Ovary (tissue), 10 donors: ENCODE measurements at places on chromosomes 2 and 18.

DNA sequence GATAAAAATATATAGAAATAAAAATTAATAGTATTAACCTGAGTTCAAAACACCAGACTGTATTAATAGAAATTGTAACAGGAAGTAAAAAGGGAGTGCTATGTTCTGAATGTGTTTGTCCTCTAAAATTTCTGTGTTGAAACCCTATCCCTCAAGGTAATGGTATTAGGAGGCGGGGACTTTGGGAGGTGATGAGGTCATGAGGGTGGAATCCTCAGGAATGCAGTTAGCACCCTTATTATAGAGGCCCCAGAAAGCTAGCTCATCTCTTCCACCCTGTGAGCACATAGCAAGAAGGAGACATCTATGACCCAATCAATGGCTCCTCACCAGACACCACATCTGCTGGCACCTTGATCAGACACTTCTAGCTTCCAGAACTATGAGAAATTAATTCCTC lies 124.5 kb downstream of the CMPK2 start:
- DNase-seq, result no peak

- no peak for DNase-seq
Measured at GRCh38 chr2:155905657-155906056, 426.9 kb downstream of the NR4A2 start.

- DNase-seq, result no peak
Measured at GRCh38 chr2:207847807-207848544, 78.3 kb upstream of the FZD5 start.

- no peak for DNase-seq
Measured at GRCh38 chr2:201933792-201934237, 99.8 kb upstream of the FZD7 start.

DNA sequence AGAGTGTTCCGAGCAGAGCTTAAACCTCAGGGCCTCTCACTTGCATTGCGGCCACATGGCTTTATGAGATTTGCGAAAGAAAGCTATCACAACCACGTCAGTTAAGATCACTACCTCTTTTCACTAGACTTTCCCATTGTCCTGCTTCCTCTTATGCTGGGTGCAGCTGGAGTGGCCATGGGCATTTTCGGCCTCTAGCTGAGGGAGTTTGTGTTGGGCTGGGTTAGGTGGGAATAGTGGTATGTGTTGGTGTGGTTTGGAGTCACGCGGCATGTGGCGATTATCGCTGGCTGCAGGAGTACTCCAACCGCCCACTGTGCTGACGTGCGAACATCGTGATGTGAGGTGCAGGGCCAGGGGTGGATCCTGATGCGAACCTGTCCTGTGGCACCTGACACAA lies 27.1 kb downstream of the RALB start:
- no peak for DNase-seq

- DNase-seq, result no peak
Measured at GRCh38 chr18:366466-367061, 98.7 kb upstream of the THOC1 start.
